ENCODE measurements at places on chromosomes 4 and X.

- DNase-seq: no peak
These were observed 27.2 kb upstream of the SMARCA5 start for GRCh38 chr4:143486314-143486713.

DNA sequence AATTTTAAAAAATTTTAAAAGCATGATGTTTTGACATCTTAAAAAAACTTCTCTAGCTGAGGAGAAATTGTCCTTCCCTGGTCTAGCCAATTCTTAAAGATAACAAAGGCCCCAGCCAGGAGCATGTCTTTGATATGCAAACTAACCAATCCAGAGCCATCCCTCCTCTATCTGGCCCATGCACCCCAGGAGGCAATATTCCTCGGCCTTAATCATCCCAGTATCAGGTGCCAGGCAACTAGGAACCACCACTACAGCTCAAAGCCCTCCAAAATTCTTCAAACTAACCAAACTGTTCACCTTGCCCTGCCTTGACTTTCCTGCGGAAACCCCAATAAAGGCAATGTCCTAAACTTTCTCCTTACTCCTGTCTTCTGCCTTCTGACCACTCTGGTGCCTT lies 97.8 kb upstream of the USP9X start:
- no peak for DNase-seq

GRCh38 chr4:7003176-7003878 lies 39.8 kb upstream of the TADA2B start:
- no peak for DNase-seq

GRCh38 chr4:150126201-150126863 lies 48.1 kb downstream of the DCLK2 start:
- no peak for DNase-seq

GRCh38 chr4:7653510-7654369 lies 219.0 kb upstream of the PSAPL1 start:
- no peak for DNase-seq

DNA sequence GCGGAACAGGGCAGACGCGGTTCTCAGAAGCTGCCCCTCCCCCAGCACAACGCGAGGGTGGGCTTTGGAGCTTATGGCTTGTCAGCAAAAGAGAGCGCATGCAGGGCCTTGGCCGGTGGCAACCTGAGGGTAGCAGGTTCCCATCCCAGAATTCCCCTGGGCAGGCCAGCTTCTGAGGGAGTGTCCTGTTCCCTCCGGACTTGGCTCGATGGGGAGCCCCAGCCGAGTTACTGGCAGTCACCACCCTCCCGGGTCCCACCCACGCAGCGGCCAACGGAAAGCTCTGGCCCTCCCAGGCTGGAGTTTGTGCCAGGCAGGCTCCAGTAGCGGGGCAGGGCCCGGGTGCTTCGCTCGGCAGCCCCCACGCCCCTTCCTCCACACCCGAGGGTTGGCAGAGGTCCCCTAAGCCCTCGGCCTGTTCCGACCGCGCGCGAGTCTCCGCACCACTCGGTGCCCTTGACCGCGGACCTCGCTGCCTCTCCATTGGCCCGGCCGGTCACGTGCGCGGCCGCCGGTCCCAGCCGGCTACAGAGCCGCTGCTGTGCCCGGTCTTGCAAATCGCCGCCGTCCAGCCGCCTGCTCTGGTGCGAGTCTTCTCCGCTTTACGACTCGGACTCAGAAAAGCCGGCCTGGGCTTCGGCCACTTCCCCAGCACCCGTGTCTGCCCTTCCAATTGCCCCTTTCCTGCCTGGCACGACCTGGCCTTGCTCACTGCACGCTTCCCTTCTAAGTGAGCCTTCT lies 20.9 kb upstream of the MTM1 start:
- DNase-seq: no peak
